ENCODE measurements at places on chromosomes 6 and 20. TPM values are rescaled to one million over a fixed set of nuclear protein-coding genes. Genes with fewer than 3 reads are reported as not detected.

- no peak for DNase-seq
Measured at GRCh38 chr6:25219917-25220278, 59.3 kb upstream of the CARMIL1 start.

- DNase-seq, result no peak
Measured at GRCh38 chr6:109762769-109763441, 71.8 kb downstream of the FIG4 start.

DNA sequence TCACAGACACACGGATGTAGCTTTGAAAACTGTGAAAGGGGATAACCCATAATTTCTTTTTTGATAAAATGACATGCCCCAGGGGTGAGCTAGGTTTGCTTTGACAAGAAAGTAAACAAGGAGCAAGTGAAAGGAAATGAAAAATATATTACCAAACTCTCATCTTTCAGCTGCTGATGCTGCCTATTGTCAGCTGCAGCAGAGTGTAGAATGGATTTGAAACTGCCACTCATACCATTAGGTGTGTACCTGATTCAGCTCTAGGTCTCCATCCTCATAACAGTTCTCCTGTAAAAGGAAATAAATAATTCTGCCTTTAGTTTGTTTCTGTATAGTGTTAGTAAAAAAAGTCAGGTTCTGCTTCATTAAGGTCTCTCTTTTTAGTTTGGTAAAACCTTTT, 415.1 kb upstream of the MARCKS start:
- DNase-seq, result no peak

DNA sequence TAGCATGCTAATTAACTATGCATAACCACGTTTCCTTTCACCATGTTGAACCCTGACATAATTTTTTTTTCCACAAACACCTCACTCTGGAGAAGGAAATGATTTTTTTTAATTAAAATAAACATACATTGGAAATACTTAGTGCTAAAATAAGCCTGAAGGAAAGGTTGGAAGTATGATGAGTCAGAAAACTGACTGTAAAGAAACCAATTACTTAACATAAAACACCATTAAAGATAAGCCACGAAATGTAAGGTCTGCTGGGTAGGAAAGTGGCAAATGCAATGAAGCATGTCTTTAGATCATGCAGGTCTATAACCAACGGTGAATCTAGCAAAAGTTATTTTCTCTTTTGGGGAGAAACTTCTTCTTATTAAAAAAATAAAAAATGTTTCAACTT, 47.5 kb downstream of the OPRM1 start:
- no peak for DNase-seq

GRCh38 chr6:79984261-79984660, 20.2 kb upstream of the TTK start:
- no peak for DNase-seq

Gene ENPP1
- 57.9 TPM for total RNA-seq

Data from uterus (tissue), 4 donors.